ENCODE measurements at places on chromosomes 11 and 22. TPM values are rescaled to one million over a fixed set of nuclear protein-coding genes. Genes with fewer than 3 reads are reported as not detected.
A peak's percentile ranks its signal among the peaks of the same experiment; 100 is the strongest.

GRCh38 chr11:110121204-110121603, 28.0 kb downstream of the ZC3H12C start:
- no peak for DNase-seq
- H3K27me3 ChIP-seq = no peaks in the 10 kb centered on the region
- H3K4me3 ChIP-seq = no peak overlapping the region
- H3K36me3 ChIP-seq = no peaks in the 10 kb centered on the region
- H3K4me1 ChIP-seq = no peaks in the 10 kb centered on the region

DNA sequence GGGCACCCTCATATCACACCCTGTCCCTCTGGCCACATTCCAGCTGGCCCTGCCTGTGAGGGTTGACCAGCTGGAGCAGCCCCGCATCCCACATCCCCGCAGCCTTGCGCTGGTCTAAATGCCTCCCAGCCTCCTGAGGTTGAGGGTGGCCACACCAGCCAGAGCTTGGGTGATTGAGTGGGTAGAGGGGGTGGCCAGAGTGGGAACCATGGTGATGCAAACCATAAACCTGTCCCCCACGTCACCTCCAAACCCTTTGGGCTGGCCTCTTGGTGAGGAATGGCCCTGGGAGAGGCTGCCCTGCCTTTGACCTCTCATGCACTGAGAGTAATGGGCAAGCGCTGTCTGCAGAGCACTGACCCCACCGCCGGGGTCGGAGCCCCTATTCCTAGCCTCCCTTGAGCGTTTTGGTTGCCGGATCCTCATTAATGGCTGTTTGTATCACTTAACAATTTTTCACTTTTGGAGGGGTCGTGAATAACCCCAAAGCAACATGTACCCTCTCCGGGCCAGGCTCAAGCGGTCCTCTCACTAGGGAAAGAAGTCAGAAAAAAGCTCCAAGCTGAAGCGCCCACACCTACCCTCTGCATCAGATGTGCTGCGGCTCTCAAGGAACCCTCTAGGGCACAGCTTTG, 16.0 kb upstream of the KCNQ1OT1 start:
- no peak overlapping the region for H3K27ac ChIP-seq
- no peaks in the 10 kb centered on the region for H3K27me3 ChIP-seq
- DNase-seq = no peak
- H3K4me1 ChIP-seq = no peaks in the 10 kb centered on the region
- H3K36me3 ChIP-seq = no peaks in the 10 kb centered on the region

GRCh38 chr22:27476729-27477128, 324.8 kb downstream of the MN1 start:
- DNase-seq = no peak
- no peak overlapping the region for H3K27ac ChIP-seq
- H3K4me1 ChIP-seq = no peaks in the 10 kb centered on the region
- no peaks in the 10 kb centered on the region for H3K27me3 ChIP-seq
- H3K4me3 ChIP-seq = no peak overlapping the region
- H3K36me3 ChIP-seq = no peaks in the 10 kb centered on the region

- peak overlapping the region; percentile 3 for H3K27ac ChIP-seq
- no peaks in the 10 kb centered on the region for H3K36me3 ChIP-seq
- no peaks in the 10 kb centered on the region for H3K27me3 ChIP-seq
- no peaks in the 10 kb centered on the region for H3K4me1 ChIP-seq
- H3K4me3 ChIP-seq = no peak overlapping the region
These were observed 84.4 kb downstream of the MED15 start for GRCh38 chr22:20591660-20592310.

DNA sequence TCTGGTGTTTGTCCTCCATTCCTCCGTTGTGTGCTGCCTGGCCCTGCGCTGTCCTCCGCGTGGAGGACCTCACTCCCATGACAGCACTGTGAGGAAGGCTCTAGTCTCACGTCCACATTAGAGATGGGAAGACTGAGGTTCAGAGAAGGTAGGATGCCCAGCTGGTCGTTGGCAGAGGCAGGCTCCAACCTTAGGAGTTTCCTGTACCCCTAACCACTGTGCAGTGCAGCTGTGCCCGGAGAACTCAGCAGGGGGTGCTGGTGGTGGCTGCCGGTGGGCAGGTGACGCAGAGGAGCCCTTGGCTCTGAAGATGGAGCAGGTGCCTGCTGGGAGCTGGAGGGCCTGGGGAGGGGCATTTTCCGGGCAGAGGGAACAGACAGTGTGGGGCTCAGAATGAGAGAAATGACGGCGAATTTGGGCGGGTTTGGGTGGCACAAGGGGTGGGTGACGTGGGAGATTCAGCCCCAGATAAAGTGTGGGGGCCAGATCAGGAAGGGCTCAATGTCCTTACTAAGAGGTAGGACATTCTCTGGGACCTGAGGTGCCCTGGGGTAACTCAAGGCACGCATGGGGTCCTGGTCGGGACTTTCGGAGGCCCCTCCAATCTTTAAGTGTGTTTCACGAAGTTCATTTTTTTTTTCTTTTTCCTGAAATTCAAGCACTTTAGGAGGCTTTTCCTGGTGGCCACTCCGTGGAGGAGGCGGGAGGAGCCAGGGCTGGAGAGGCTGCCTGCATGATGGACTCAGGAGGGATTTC, 535.0 kb downstream of the TBC1D22A start:
- H3K36me3 ChIP-seq = no peaks in the 10 kb centered on the region
- no peak overlapping the region for H3K4me3 ChIP-seq
- H3K4me1 ChIP-seq = peaks cover 4% of the 10 kb centered on the region

- no peak for DNase-seq
- H3K4me3 ChIP-seq = no peak overlapping the region
- H3K27ac ChIP-seq = no peak overlapping the region
- H3K36me3 ChIP-seq = no peaks in the 10 kb centered on the region
These were observed 11.0 kb downstream of the TANGO2 start for GRCh38 chr22:20031732-20032406.

DNA sequence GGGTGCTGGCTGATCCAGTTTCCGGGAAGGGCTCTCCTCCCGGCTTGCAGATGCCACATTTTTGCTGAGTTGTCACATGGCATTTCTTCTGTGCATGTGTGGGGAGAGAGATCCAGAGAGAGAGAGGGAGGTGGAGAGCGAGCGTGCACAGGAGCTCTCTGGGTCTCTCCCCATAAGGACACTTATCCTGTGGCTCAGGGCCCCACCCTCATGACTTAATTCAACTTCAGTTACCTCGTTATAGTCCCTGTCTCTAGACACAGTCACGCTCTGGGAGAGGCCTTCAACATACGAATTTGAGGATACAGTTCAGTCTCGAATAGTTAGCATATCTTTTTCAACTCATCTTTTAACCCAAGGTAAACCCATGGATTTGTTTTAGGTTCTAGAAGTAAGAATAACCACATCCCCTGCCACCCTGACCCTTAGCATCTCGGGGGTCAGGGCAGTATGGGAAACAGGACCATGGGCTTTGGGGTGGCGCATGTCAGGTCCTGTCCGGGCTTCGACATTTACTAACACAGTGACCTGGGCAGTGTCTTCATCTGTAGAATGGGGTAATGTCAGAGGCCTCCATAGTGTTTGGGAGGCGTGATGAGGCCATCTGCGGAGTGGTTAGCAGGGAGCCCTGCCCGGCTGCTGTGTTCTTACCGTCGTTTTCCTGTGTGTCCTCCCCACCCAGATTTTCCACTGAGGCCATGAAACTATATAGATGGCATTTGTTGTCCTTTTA, 46.9 kb downstream of the TBC1D22A start:
- no peak overlapping the region for H3K4me3 ChIP-seq
- H3K4me1 ChIP-seq = no peaks in the 10 kb centered on the region
- H3K36me3 ChIP-seq = no peaks in the 10 kb centered on the region
- DNase-seq = no peak

- no peak overlapping the region for H3K4me3 ChIP-seq
- no peaks in the 10 kb centered on the region for H3K36me3 ChIP-seq
- peaks cover 11% of the 10 kb centered on the region for H3K4me1 ChIP-seq
- H3K27ac ChIP-seq = no peak overlapping the region
- DNase-seq = no peak
These were observed 2.0 kb downstream of the GNAZ start for GRCh38 chr22:23072077-23072910.

- H3K36me3 ChIP-seq = no peaks in the 10 kb centered on the region
- no peak overlapping the region for H3K27ac ChIP-seq
- no peaks in the 10 kb centered on the region for H3K27me3 ChIP-seq
These were observed 9.7 kb upstream of the TFIP11 start for GRCh38 chr22:26522012-26522411.

DNA sequence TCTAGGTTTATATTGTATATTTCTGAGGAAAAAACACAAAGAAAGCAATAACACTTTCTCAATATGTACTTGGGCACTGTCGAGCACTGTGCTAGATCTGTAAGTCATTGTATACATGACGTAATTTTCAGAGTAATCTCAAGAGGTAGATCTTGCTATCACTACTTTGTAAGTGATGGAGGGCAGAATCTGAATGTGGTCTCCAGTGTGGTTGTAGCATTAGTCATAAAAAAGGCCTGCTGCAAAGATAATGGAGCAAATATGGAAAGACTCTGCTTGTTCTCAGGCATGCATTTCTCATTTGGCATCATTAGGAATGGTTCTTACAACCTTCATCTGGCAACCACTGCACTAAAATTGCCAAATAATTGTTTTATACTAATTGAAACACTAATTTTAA, 419.8 kb upstream of the CCDC179 start:
- no peaks in the 10 kb centered on the region for H3K4me1 ChIP-seq
- H3K4me3 ChIP-seq = no peak overlapping the region
- no peak overlapping the region for H3K27ac ChIP-seq
- no peaks in the 10 kb centered on the region for H3K27me3 ChIP-seq
- no peak for DNase-seq

GRCh38 chr22:50305923-50306566, 1.4 kb downstream of the PLXNB2 start:
- peak overlapping the region; percentile 94 for H3K27ac ChIP-seq
- no peaks in the 10 kb centered on the region for H3K27me3 ChIP-seq
- peaks cover 42% of the 10 kb centered on the region for H3K4me1 ChIP-seq

- no peaks in the 10 kb centered on the region for H3K36me3 ChIP-seq
- no peak overlapping the region for H3K27ac ChIP-seq
- DNase-seq = no peak
- H3K4me1 ChIP-seq = no peaks in the 10 kb centered on the region
- no peak overlapping the region for H3K4me3 ChIP-seq
These were observed 225.7 kb downstream of the DDX10 start for GRCh38 chr11:108890482-108891105.

- no peak overlapping the region for H3K4me3 ChIP-seq
- no peaks in the 10 kb centered on the region for H3K27me3 ChIP-seq
- H3K4me1 ChIP-seq = no peaks in the 10 kb centered on the region
- no peak overlapping the region for H3K27ac ChIP-seq
These were observed 451.5 kb upstream of the FAT3 start for GRCh38 chr11:91773090-91773489.

- no peak overlapping the region for H3K27ac ChIP-seq
- H3K27me3 ChIP-seq = no peaks in the 10 kb centered on the region
- no peaks in the 10 kb centered on the region for H3K4me1 ChIP-seq
- no peaks in the 10 kb centered on the region for H3K36me3 ChIP-seq
These were observed 97.6 kb downstream of the FAT3 start for GRCh38 chr11:92322225-92322624.

DNA sequence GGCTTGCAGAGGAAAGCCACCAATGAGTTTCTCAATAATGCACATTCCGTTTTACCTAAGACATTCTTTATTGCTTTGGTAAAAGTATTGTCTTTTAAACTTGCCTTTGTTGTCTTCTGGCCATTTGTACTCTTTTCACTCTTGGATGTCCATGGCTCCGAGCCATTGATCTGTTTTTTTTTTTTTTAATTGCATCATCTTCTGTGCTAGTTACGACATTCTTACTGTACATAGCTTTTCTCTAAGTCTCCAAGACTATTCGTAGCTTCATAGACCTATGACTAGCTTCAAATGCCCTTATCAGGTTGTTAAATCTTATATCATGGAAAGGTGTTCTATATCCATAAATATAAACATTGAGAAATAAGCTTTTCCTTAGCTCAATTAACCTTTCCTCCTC, 1522.6 kb downstream of the FAM181B start:
- no peaks in the 10 kb centered on the region for H3K27me3 ChIP-seq
- no peak overlapping the region for H3K4me3 ChIP-seq
- no peaks in the 10 kb centered on the region for H3K4me1 ChIP-seq
- H3K27ac ChIP-seq = no peak overlapping the region
- H3K36me3 ChIP-seq = no peaks in the 10 kb centered on the region

- H3K4me3 ChIP-seq = no peak overlapping the region
- no peak for DNase-seq
- H3K36me3 ChIP-seq = no peaks in the 10 kb centered on the region
These were observed 44.0 kb downstream of the SOX6 start for GRCh38 chr11:16312233-16312765.

DNA sequence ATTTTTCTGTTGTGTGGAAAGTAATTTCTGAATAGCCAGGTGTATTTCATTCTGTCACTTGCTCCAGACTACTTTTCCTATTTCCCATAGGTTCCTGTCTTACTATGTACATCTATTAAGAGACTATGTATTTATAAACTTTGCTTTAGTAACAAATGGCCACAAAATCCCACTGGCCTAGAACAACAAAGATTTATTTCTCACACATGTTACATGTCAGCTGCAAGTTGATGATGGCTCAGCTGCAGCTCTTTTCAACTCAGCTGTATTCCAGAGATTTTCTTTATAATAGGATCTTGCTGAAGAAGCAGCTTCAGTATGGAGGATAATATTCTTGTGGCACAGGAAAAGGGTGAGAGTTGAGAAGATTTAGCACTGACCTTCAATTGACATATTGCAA, 539.6 kb upstream of the LRRC4C start:
- no peaks in the 10 kb centered on the region for H3K4me1 ChIP-seq
- H3K27me3 ChIP-seq = no peaks in the 10 kb centered on the region
- DNase-seq = no peak
- no peak overlapping the region for H3K4me3 ChIP-seq
- H3K36me3 ChIP-seq = no peaks in the 10 kb centered on the region
- H3K27ac ChIP-seq = no peak overlapping the region

GLYATL2 gene
- total RNA-seq = 0.45 TPM

ZBED5 gene
- 26.2 TPM for total RNA-seq

MMP27 gene
- not detected for total RNA-seq

APOL3 gene
- 32.2 TPM for total RNA-seq

SPDYC gene
- total RNA-seq = not detected

TNNT3 gene
- 8.4 TPM for total RNA-seq

PKP3 gene
- 58.6 TPM for total RNA-seq

B4GALNT4 gene
- 14.2 TPM for total RNA-seq

C11orf86 gene
- not detected for total RNA-seq

Data from prostate gland (tissue), 2 donors.